ENCODE measurements at places on chromosomes 7 and 10.

DNA sequence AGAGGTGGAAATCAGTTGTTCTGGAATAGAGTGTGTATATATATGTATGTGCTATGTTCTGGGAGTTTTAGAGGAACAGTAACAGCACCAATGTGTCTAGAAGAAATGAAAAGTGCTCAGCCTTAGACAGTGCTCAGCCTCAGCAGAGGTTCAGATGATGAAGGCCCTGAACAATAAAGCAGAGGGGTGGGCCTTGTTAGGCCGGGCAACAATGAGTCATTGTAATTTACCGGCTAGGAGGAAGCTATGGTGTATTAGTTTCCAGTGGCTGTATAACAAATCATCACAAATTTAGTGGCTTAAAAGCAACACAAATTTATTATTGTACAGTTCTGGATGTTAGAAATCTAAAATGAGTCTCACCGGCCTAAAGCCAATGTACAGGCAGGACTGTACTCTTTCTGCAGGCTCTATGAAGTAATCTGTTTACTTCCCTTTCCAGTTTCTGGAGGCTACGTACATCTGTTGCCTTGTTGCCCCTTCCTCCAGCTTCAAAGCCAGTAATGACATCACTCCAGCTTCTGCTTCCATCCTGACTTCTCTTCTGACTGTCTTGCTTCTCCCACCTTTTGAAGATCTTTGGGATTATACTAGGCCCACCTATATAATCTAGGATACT, 84.6 kb downstream of the CH25H start:
- DNase-seq = no peak

DNA sequence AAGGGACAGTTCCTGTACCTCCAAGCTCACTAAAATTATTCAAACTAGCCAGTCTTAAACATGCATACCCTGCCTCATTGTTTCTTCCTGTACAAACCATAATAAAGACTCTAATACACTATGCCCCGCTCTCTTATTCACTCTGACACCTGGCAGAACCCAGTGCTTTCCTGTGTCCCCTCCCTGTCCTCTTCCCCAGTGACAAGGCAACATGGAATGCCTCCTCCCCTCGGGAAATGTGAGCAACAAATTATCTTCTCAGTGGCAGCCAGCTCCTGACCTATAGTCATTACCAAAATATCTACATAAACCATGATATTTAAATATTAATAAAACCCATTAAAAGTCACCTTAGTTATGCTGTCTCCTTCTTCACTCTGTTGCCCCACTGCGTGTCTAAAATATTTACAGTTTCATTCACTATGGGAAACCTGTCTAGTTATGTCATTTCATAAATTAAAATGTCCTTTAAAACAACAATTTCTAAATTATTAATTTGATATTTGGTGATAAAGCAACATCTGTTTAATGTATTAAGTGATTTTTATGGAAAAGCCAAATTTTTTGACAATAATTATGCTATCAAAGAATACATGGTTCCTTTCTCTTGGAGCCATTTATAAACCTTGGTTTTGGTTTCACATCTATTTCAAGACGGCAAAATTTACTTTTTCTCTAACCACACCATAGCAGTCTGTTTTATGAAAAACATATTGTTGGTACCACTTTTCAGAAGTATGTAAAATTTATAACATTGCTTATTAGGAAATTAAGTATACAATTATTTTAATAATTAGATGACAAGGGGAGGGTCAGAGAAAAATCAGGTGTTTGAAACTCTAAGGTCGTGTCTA, 1355.2 kb downstream of the XPNPEP1 start:
- no peak for DNase-seq

GRCh38 chr7:78746301-78746700, 707.2 kb downstream of the MAGI2 start:
- no peak for DNase-seq

DNA sequence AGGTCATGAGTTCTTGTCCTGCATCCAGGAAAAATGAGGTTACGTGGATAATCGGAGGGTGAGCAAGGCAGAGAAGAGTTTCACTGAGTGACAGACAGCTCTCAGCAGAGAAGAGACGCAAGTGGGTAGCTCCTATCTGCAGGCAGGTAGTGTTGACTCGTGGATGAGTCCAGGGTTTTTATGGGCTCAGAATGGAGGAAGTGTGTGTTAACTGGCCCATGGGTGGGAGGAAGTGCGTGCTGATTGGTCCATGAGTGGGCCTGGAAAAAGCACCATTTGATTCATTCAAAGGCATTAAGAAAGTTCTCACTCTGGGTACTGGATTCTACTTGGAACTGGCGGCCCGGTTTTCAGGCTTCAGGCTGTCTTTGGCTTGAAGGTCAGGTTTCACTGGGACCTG, 4.8 kb upstream of the DMTF1 start:
- DNase-seq = no peak

DNA sequence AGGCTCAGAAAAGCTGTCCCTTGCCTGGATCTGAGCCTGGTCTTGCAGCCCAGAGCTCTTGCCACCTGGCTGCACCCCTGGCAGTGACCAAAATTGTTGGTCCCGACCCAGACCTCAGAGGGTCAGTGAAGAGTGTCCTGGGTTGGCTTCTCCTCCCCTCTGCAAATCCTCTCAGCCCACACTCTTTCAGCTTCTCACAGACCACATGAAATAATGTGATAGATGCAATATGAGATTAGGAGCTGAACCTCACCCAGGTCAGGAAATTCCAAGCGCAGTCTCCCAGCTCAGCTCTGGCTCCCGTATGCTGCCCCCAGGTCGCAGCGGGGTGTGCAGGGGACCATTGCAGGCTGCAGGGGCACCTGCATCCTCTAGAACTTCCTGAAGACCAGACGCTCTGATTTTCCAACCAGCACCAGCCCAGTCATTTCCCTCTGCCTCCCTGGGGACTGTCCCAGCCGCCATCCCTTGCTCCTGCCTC, 19.6 kb upstream of the RET start:
- DNase-seq = no peak

GRCh38 chr7:129163875-129164544, 19.5 kb downstream of the TSPAN33 start:
- DNase-seq = peak; percentile 61

DNA sequence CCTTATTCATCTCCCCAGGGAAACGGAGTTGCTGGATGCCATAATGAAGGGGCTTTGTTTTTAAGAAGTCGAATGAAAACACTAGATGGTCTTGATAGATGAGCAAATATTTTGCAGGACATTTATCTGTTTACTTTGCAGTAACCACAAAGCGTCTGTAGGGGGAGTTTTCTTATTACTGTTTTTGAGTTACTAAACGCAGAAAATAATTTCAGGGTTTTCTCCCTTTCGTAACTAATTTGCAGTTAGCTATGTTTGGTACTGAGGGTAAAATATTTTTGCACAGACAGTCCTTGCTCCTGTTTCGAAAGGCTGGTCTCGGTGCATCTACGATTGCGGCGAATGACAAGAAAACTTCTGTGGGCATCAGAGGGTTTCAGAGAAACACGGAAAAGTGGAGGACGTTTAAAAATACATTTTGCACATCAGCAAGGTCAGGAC, 505.6 kb upstream of the MKI67 start:
- DNase-seq = no peak

DNA sequence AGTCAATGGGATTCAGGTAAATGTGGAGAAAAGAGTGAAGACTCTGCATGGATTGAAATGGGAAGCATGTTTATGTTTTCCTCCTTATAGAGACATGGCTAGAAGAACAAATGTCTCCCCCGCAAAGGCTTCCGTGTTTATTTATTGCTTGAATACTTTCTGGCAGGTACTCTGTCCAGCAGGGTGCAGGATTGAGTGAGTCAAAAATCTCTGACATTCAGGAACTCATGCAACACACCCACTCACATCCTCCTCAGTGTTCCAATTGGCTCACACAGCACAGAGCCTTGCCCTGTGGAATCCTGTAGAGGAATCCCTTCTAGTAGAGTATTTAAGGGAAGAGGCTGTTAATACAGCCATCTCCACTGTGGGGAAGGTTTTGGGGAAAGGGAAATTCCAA, 290.3 kb upstream of the VWC2 start:
- no peak for DNase-seq

GRCh38 chr10:113019692-113020474, 69.8 kb downstream of the TCF7L2 start:
- no peak for DNase-seq

DNA sequence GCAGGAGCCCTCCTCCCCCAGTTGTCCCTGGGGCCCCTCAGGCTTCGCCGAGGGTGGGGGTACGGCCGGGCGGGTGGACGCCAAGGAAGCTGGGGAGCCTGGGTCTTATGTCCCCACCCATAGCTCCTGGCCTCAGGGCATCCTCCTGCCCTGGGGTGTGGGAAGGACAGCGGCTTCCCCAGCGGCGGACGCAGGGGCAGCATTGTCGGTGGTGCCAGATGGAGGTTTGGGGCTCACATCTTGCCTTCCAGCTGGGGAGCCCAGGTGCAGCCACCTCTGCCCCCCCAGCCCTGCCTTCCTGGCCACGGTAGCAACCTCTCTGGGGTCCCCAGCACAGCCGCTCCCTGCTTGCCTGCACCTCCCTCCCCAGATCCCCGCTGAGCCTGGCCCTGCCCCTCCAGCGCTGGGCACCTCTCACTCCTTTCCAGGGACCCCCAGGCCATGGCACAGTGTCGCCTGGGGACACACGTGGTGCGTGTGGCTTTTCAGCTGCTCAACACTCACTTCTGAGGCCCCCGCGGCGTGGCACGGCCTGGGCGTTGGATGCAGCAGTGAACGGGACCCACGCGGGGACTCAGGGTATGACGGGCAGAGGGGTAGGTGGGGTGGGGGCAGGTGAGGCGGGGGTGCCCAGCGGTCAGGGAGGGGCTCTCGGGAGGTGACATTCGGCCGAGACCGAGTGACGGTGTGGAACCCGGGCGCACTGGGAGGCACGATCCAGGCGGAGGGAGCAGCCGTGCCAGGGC, 53.1 kb downstream of the UNCX start:
- DNase-seq = no peak

DNA sequence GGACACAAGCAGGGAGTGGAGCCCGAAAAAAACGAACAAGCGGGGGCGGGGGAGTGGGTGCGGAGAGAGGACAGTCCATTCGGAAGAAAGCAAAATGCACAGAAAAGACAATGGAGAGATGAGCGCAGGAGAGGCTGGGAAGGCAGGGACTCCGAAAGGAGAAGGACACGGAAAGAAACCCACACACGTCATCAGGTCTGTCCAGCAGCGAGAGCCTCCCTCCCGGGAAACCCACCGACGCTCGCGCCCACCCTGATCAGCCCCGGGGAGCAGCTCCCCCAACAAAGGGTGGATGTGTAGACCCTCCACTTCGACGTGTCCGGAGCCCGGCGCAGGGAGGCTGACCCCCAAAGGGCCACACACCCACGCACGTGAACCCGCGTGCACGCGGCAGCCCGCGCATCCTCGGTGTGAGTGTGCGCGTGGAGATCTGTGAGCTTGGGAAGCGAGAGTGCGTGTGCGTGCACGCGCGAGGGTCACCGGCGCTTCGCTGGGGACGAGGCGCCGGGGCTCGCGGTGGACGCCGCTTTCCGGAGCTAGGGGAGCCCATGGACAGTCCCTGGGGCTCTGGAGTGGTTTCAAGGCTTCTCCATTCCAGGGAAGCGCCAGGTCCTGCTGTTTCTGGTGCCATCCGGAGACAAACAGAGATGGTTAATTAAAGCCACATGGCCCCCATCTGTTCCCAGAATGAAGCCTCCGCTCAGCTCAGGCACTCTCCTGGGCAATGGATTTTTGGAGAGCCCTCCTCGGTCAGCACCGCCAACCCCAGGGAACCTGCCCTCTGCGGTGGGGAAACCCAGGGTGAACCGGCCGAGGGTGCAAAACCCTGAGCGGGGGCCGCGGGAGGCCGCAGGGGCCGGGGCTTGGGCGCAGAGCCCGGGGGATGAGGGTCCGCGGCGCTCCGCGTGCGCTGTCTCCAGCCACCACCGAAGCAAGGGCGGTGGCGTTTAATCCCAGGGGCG, 916 bp downstream of the LAMB1 start:
- DNase-seq = no peak

DNA sequence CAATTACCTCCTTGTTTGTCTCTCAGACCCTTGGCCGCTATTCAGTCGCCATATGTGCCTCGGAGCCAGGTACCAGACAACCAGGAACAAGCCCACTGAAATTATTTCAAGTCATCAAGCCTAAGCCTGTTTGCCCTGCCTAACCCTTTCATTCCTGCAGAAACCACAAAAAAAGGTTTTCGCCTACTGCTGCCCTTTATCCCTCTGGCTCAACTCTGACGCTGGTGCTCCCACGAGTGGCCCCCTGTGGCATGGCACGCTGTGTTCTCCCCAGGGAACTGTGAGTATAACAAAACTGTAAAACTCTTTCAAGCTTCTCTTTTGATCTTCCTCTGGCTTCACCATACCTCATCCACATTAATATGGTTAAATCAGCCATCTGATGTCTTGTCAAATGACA, 215.7 kb upstream of the CDC14C start:
- no peak for DNase-seq

DNA sequence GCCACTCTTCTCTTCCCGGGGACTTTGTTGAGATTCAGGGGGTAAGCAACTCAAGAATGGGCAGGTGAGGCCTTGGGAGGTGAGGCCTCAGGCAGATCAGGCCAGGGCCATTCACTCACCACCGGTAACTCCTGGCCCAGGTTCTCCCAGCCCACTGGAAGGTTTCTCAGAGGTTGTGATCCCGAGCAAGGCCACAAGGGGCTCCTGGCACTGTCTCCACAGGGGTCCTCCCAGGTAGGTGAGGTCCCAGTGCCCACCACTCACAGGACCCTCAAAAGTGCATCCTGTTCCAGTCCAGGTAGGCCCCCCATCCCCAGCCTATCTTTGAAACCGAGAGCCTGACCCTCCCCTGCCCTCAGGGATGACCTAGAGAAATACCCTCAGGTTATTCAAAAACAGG, 236.1 kb downstream of the BUB3 start:
- no peak for DNase-seq

GRCh38 chr7:106778656-106779250, 86.3 kb upstream of the PIK3CG start:
- DNase-seq = no peak

All from astrocyte of the cerebellum (primary cell).